ENCODE measurements at places on chromosomes 6 and 20.

DNA sequence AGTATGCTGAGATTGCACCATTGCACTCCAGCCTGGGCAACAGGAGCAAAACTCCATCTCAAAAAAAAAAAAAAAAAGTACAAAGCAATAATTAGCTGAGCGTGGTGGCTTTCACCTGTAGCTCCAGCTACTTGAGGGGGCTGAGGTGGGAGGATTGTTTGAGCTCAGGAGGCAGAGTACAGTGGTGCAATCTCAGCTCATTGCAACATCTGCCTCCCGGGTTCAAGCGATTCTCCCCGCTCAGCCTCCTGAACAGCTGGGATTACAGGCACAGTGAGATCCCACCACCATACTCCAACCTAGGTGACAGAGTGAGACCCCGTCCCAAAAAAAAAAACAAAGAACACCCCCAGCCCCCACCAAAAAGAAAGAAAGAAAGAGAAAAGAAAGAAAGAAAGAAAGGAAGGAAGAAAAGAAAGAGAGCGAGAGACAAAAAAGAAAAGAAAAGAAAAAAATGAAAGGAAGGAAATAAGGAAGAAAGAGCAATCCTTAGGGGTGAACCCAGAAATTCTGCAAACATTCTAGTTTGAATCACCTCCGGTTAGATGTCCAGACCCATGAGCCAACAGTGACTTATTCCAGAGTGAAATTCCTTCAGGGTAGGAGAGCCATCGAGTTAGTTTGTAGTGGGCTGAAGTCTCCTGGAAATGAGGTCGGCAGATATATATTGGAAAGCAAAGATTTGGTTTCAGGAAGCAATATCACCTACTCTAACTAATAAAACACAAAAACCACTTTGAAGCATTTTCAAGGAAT is 3.2 kb upstream of the RIPOR3 start:
- no peak overlapping the region for H3K4me3 ChIP-seq
- H3K4me1 ChIP-seq, result peaks cover 3% of the 10 kb centered on the region

DNA sequence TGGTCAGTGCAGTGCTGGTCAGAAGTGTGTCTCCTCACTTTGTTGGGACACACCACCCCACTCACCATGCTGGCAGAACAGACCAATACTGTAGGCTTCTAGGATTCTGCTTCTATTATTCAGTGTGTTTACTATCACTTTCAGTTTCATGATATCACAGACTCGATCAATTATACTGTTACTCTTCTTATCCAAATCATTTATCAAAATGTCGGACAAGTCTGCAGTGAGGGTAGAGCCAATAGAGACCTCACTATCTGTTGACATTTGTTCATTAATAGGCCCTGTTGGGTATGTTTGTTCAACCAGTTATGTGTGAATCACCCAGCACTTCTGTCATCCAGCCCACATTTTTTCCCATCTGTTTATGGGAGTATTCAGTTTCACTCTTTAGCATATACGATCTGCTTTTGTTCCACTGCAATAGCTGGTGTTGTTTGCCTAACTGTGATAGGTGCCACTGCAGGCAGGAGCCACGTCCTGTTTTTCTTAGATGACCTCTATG is 140.1 kb downstream of the NRN1 start:
- peak overlapping the region; percentile 53 for H3K4me3 ChIP-seq
- H3K27ac ChIP-seq, result peak overlapping the region; percentile 76
- H3K36me3 ChIP-seq, result no peaks in the 10 kb centered on the region
- no peak for DNase-seq

GRCh38 chr6:167416676-167417430 is 92.0 kb downstream of the TTLL2 start:
- DNase-seq, result no peak
- H3K4me3 ChIP-seq, result no peak overlapping the region
- H3K4me1 ChIP-seq, result no peaks in the 10 kb centered on the region
- no peaks in the 10 kb centered on the region for H3K27me3 ChIP-seq

- H3K36me3 ChIP-seq, result no peaks in the 10 kb centered on the region
- H3K27me3 ChIP-seq, result no peaks in the 10 kb centered on the region
- no peak overlapping the region for H3K27ac ChIP-seq
- H3K4me3 ChIP-seq, result no peak overlapping the region
These were observed 296.1 kb downstream of the TENT5A start for GRCh38 chr6:81456416-81456815.

DNA sequence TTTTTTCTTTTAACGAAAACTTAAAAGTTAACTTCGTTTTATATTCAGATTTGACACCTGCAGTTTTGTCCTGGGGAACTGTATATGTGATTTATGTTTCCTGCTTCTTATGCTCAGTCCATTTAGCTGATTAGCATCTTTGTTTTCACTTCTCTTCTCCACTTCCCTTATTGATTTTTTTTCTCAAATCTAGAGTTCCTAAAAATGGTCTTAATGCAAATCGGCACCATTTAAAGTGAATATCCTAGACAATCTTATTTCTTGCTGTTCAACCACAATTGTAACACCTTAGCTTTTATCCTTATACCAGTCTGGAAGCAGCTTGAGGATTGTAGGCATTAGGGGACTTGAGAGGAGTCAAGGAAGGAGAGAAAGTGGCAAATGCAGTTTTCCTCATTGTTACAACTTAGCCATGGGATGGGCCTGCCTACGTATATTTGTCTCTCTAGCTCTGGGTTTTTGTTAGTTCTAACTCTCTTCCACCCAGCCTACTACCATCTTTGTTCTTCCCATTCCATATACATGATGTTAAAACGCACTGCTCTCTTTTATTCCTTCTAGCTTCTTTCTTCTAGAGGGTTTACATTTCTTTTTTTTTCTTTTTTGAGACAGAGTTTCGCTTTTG is 8.5 kb downstream of the QRSL1 start:
- H3K4me3 ChIP-seq, result no peak overlapping the region
- H3K36me3 ChIP-seq, result peaks cover 49% of the 10 kb centered on the region
- H3K4me1 ChIP-seq, result peaks cover 36% of the 10 kb centered on the region
- no peak overlapping the region for H3K27ac ChIP-seq
- H3K27me3 ChIP-seq, result no peaks in the 10 kb centered on the region
- DNase-seq, result no peak

GRCh38 chr6:20600831-20601230 is 66.6 kb downstream of the CDKAL1 start:
- H3K27me3 ChIP-seq, result no peaks in the 10 kb centered on the region
- peaks cover 36% of the 10 kb centered on the region for H3K36me3 ChIP-seq
- no peak overlapping the region for H3K27ac ChIP-seq
- no peak for DNase-seq
- H3K4me3 ChIP-seq, result no peak overlapping the region
- peaks cover 10% of the 10 kb centered on the region for H3K4me1 ChIP-seq

DNA sequence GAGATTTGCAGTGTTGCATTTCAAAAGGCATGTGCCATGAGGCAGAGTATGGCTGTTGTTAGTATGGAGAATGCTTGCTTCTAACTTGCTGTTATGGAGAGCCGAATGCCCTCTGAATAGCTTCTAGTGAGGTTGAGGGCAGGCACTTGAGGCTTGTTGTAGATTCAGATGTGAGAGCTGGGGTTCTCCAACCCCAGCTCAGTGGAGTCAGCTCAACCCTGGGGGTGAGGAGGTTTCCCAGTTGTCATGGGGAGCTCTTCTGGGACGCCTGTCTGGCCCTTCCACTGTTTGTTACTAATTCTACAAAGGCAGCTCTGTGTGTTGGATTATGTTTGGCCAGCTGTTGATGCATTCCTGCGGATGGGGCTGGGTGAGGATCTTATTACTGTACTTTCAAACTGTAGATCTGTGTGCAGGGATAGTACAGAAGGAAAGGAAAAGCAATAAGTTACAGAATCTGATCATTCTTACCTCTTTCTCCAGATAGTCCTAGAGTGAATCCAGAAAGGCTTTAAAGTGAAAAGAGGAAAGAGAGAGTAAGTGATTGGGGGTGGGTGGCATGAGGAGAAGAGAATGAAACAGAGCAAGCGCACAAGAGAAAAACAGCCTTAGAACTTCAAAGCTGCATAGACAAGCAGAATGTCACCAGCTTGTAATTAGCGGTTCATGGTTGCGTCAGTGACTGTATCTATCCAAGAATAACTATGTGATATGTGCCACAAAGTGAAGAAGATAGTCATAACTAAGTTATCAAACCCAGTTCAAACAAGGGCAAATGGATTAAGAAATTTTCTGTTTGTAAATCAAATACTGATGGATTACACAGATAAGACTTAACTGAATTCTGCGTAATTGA is 148.7 kb downstream of the PRL start:
- DNase-seq, result no peak
- H3K4me3 ChIP-seq, result peak overlapping the region; percentile 82
- no peaks in the 10 kb centered on the region for H3K36me3 ChIP-seq

Measured in activated T-helper 2 cell treated with anti-CD3 and anti-CD28 coated beads, Interferon-gamma antibody, Interleukin-2, Interleukin-4, amounts not matched to agents 10 μg/mL and 5 μg/mL and 100 μg/mL, durations not matched to agents 14 hours and 24 hours and 36 hours (primary cell).